Fibroblast of skin of back (primary cell): ENCODE measurements at places on chromosomes 2 and 18.

- no peak for DNase-seq
Observed at GRCh38 chr18:12882453-12883371, 1.3 kb downstream of the PTPN2 start.

DNA sequence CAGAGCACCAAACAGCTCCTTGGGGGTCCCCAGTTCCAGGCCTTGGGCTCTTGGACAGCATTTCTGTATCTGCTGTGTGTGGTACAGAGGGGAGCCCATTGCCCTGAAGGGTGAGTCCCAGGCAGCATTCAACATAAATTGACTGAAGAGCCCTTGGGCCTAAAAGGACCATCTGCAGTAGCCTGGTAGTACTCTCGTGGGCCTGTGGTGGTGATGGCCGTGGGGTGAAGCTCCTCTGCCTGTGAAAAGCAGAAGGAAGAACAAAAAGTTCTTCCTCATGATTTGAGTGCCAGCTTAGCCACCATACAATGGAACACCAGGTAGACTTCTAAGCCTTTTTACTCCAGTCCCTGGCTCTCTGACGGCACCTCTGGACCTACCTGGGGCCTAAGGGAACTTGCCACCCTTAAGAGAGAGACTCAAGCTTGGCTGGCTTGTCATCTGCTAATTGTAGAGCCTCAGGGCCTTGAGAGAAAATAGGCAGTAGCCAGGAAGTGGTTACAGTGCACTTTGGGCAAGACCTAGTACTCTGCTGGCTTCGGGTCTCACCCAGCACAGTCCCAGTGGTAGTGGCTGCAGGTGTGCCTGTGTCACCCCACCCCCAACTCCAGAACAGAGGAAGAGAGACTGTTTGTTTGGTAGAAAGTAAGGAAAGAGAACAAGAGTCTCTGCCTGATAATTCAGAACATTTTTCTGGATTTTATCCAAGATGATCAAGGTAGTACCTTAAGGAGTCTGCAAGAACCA is 84.6 kb upstream of the CERS6 start:
- no peak for DNase-seq

GRCh38 chr2:181104512-181105115 is 124.2 kb downstream of the UBE2E3 start:
- peak; percentile 73 for DNase-seq

DNA sequence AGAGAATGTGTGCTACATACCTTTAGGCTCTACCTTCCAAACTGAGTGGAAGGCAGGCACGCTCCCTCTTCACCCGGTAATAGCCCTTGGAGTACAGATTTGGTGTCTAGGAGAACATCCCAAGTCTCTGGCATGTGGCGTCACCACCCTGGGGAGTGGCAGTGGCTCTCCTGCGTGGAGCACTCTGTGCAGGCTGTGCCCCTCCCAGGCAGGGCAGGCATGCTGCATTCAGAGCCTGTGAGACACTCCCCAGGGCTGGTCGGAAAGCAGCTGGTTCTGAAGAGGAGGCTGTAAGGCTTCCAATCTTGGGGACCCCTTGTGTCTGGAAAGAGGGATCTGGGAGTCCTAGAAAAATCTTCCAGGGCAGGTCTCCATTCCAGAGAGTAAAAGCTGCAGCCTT is 193.3 kb downstream of the ANKRD30B start:
- no peak for DNase-seq

DNA sequence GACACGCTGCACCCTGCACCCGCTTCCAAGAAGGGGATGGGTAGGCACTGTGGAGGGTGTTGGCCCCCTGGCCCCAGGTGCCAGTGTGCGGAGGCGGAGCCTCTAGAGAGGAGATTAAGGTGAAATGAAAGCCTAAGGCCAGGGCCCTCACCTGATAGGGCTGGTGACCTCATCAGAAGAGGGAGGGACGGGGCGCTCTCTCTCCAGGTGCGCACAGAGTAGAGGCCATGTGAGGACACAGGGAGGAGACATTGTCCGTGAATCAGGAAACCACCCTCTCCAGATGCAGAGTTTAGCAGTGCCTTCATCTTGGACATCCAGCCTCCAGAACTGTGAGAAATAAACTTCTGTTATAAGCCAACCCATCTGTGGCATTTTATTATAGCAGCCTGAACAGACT is 62.3 kb downstream of the PSMG2 start:
- no peak for DNase-seq

GRCh38 chr18:57054891-57055290 is 92.0 kb upstream of the BOD1L2 start:
- peak; percentile 9 for DNase-seq
